ENCODE measurements at places on chromosomes 5 and 9. TPM values are rescaled to one million over a fixed set of nuclear protein-coding genes. Genes with fewer than 3 reads are reported as not detected.

- no peak for DNase-seq
These were observed 1.4 kb downstream of the TBC1D13 start for GRCh38 chr9:128788445-128788844.

The GABRP gene
- total RNA-seq, result not detected

GRCh38 chr5:126046318-126046717 lies 376.9 kb upstream of the GRAMD2B start:
- no peak for DNase-seq

- no peak for DNase-seq
These were observed 18.9 kb upstream of the IQGAP2 start for GRCh38 chr5:76384189-76384588.

The SMIM32 gene
- not detected for total RNA-seq

The CKMT2 gene
- 1.2 TPM for total RNA-seq

DNA sequence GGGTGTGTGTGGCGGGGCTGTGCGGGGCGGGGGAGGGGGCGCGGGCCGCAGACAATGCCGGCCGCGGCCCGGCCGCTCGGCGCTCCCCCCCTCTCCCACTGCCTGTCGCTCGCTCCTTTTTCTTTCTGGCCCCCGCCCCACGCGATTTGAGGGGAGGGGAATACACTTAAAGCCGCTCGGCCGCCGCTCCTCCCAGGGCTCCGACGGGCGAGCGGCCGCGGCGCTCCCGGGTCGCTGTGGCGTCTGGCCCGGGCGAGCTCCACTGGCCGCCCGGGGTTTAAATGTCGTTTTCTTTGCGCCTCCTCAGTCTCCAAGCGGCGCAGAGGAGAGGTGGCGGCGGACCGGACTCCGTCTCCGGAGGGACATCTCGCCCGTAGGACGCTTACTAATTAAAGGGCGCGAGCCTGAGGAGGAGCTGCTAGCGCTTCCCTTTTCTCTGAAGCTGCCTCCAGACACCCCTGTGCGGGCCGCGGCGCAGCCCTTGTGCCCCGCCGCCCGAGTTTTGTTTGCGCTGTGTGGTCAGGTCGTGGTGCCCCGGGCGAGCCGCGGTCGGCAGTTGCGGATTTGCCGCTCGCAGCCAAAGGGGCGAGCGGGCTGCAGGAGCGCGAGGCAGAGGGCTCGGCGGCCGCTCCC lies 1.4 kb downstream of the ZSWIM6 start:
- DNase-seq, result no peak

DNA sequence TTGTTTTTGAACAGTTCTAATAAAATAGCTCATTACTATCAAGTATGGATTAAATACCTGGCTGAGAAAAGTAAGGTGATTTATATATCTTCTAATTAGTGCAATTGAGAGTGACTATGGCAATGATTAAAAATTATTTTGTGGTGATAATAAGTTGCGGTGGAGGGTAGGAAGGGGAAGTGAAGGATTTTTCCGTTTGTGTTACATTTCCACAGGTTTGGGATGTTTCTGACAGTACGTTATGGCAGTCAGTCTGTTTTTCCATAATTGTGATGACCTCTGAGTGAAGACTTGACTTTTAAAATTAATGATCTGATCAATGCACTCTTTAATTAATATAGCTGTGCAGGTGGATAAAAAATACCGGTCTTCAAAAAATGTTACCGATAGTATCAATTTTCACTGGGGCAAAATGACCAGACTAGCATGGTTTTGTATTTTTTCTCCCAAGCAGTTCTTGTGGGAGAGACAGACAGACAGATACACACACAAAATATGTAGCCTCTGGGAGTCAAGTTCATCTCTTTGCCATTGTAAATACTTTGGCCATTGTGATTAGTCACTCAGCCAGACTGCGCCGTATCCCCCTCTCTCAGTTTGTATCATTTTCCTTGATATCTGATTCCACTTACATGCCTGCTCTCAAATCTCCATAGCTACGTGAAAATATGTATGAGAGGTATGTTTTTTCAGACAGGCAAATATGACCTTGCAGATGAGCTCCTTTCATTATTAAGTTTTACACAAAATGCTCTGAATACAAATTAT lies 60.2 kb downstream of the ARHGAP26 start:
- DNase-seq, result no peak

The C8G gene
- total RNA-seq, result not detected

- DNase-seq, result no peak
These were observed 499.5 kb upstream of the BRINP1 start for GRCh38 chr9:119868694-119869093.

- no peak for DNase-seq
These were observed 160.4 kb upstream of the MPDZ start for GRCh38 chr9:13439685-13440476.

The IQGAP2 gene
- total RNA-seq, result 20.7 TPM

GRCh38 chr5:22631683-22632082 lies 221.5 kb downstream of the CDH12 start:
- no peak for DNase-seq

DNA sequence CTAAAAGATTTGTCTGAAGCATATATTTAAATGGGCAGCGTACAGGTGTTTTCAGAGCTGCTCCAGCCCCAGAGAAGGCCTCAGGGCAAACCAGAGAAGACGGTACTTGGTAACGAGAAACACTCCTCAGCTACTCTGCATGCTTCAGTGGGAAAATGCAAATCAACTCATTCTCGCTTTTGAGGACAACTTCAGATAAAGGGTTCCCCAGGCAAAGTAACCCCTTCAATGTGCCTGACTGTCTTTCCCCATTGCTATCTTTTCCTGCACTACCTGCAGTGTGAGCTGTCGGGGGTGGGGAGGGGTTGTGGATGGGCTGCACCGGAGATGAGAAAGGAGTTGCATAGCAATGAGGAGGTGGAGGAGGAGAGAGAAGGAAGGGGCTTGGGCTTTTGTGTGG lies 339.7 kb upstream of the CLINT1 start:
- no peak for DNase-seq

The BARX1 gene
- not detected for total RNA-seq

- no peak for DNase-seq
These were observed 269.9 kb upstream of the PAPPA start for GRCh38 chr9:115883467-115884329.

The PCDHGB4 gene
- 12.9 TPM for total RNA-seq

- no peak for DNase-seq
These were observed 7.5 kb upstream of the UBE2R2 start for GRCh38 chr9:33809506-33809905.

DNA sequence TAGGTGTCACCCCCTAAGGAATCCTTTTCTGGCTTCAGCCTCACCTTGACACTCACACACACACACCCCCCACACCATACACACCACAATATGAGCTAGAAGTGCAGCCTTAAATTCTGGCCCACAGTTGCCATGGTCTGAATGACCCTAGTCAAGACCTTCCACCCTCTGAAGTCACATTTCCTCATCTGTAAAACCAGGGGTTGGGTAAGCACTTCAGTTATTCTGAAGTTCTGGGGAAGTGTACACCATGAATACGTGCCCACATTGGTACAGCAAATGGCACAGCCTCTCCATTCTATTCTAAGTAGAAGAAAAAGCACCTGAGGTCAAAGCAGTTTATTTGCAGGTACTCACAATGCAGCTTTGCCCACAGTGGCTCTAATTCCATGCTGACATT lies 372.8 kb upstream of the KLF4 start:
- DNase-seq, result no peak

GRCh38 chr5:159377653-159378052 lies 47.4 kb upstream of the IL12B start:
- DNase-seq, result no peak

DNA sequence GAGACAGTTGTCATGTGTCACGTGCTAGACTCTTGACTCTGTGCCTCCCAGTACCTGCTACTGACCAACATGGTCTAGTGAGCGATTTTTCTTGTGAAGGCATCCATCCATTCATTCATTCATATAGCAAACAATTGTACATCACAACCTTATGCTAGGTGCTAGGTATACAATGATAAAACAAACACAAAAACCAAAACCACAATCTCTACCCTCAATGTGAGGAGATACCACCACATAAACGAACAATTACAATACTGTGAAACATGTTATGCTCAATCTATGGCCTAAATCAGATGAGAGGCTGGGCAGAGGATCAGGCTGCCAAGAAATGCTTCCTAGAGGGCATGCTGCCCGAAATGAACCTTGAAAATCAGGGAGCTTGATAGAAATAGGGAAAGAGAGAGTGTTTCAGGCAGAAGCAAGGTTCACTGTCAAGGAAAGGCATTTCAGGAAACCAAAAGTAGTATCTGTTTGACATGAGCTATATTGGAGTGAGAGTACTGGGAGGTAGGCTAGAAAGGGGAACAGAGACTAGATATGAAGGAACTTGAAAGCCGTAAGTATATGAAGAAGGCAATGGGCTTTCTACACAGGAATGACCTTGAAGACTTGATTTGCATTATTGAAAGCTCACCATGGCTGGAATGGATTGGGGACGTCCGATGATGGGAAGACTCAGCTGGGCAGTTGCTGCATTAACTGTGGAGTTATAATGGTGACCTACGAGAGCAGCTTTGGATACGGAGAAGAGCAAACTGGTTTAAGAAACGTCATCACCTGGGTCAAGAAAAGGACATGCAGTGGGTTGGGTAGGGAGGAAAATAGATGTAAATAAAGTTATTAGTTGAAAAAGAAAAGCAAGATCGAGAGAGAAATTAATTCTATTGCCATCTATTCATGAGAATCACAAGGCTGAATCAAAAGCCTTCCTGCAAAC lies 90.1 kb downstream of the THBS4 start:
- DNase-seq, result no peak

The RUSC2 gene
- 51.2 TPM for total RNA-seq

DNA sequence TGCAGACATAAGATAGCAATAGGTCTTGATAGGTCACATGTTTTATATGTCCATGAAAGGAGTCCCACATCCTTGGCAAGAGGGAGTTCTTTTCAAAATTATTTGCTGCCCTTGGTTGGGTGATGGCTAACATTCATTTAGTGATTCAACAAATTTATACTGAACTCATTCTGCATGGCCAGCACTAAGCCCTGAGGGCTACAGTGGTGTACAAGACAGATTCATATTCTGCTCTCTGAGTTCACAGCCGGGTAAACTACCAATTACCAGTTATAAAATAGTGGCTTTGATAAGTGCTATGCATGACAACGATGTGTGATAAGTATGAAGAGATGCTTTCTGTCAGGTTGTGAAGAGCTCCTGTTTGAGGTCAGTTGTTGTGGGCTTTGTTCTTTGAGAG lies 340.0 kb downstream of the GABRG2 start:
- DNase-seq, result no peak

GRCh38 chr9:120741191-120741590 lies 26.9 kb upstream of the MEGF9 start:
- DNase-seq, result no peak

The RHOBTB3 gene
- 348 TPM for total RNA-seq

- DNase-seq, result no peak
These were observed 109.8 kb upstream of the SNX2 start for GRCh38 chr5:122665051-122665450.

The PCDHGA5 gene
- 6.6 TPM for total RNA-seq

All from occipital lobe (tissue), 3 donors.